Daoy (cell line): ENCODE measurements at places on chromosomes 4 and X. TPM values are rescaled to one million over a fixed set of nuclear protein-coding genes. Genes with fewer than 3 reads are reported as not detected.

Gene GLOD5
- not detected in 2 replicates for total RNA-seq

DNA sequence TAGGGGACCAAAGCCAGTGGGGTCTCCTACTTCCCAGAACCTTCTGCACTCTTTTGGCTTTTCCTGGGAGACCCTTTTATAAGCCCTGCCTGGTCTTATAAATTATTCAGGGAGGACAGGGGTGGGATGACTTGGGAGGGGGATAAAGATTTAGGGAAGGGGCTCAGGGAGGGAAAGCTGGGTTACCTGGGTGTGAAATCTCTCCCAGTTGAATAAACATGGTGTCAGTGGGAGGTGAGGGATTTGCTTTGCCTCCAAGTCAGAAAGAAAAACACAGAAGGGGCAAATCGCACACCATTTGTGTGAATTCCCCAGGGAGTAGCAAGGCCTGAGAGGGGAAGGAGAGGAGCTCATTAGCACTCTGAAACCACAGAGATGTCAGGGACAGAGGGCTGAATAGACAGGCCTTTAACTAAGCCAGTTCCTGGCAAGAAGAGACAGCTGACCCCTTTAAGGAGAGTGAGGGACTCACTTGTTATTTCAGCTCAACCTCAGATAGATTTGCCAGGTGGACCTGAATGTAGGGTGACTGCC lies at the start of gene RIPPLY1:
RIPPLY1 (minus strand) TSS at position 51 of the 534 bp plus-strand sequence. CDS start 54 bp downstream, outside the sequence.
- DNase-seq = no peak

DNA sequence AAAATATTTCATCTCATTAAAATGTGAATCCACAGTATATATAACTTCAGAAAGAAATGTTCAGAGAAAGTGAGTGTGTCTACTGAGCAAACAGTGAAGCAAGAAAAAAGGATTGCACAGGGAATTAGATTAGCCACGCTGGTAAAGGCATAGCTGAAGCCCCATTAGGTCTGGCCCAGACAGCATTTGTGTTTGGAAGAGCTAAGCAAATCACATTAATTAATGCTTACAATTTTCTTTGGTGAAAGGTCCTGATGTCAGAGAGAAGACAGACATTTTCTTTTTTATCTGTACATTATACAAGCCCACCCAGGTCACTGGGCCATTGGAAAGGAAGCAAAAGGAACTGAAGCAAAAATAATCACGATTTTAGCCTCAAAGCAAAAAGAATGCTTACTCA lies 354.6 kb downstream of the GRID2 start:
- no peak for DNase-seq

GRCh38 chrX:17375367-17375636 lies 302 bp downstream of the NHS start:
- DNase-seq = no peak

Gene RAB41
- not detected in 2 replicates for total RNA-seq

GRCh38 chrX:133574716-133575115 lies 159.4 kb upstream of the GPC4 start:
- no peak for DNase-seq

- DNase-seq = no peak
These were observed 1027.7 kb downstream of the ARAP2 start for GRCh38 chr4:35216636-35217035.

Gene PPEF2
- not detected in 2 replicates for total RNA-seq

Gene TAF7L
- total RNA-seq = 0.06 and 0.17 TPM in 2 replicates

DNA sequence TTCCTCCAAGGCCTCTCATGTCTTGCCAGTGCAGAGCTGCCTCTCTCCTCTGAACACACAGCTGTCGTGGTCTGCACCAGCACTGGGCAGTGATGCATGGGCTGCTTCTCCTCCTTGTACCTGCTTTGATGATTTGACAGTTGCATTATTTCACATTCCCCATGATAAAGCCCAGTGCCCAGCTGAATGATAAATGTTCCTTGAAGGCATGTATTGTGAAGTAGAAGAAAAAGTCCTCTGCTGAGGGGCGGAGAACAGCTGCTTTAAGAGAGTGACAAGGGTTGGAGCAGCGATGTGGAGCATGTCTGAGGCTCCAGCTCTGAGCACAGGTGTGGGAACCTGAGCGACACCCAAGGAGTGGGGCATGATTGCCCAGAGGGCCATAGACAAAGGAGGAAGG lies 21.1 kb upstream of the TRIM2 start:
- DNase-seq = no peak

Gene TMPRSS11B
- not detected in 2 replicates for total RNA-seq
